Activated T-cell treated with anti-CD3 and anti-CD28 coated beads for 1 hour (primary cell): ENCODE measurements at places on chromosomes 3 and 15.

DNA sequence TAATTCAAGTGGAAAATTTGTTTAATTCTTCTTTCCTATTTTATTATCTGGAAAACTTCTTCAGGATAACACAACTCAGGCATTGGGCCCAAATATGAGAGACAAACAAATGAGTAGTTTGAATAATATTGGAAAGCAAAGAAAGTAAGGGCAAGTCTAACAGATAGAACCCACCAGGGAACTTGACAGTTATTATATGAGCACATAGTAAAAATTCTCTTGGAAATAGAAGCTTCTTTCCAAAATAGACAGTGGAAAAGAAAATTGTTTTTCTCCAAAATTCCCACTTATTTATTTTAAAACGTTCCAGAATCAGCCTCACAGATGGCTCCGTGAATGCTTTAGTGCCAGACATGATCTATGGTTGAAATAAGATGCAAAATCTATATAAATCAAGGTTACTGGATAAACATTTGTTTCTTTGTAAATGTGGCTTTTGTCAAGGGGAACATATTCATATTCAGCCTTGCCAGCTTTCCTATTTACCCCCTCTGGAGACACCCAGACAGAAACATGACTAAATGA lies 23.9 kb downstream of the LDHAL6B start:
- DNase-seq = no peak

- DNase-seq = no peak
Measured at GRCh38 chr3:193885832-193886231, 250.1 kb upstream of the HES1 start.

DNA sequence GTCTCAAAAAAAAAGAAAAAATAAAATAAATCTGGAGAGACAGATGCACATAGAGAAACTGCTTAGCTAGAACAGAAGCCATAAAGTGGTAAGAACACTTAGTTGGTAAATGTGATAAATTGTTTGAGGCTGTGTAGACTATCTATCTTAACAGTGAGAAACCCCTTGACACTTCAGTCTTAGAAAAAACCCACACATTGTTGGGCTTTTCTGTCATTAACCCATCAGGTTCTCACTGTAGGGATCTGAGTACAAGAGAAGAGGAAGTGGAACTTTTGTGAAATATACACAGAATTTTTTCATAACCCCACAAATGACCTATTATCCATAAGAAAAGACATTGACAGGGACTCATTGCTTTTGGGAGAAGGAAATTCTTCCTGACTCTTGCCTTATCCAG lies 24.4 kb downstream of the TP63 start:
- no peak for DNase-seq

DNA sequence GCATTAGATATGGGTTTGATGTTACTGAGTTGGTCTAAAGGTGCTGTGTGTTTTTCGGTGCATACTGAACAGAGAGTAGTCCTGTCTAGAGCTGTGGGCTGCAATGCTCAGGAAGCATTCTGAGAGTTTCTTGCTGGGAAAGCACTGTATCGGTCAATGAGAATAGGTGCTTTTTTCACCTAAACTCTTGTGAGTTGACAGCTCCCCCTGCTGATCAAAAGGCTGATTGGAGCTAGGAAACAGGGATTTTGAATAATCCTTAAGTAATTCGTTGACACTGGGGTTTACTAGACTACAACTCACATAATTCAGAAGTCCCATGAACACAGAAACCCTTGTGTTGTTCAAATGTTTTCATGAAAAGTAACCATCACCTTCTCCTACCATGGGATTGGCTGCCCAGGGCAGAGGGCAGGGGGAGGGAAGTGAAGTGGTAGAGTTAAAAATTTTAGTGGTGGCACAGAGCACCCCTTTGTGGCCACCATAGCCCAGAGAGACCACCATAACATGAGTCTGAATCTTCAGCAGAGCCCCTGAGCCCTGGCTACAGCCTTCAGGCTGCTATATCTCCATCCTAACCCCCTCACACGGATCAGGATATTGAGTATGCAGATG lies 13.0 kb upstream of the MANF start:
- no peak for DNase-seq

DNA sequence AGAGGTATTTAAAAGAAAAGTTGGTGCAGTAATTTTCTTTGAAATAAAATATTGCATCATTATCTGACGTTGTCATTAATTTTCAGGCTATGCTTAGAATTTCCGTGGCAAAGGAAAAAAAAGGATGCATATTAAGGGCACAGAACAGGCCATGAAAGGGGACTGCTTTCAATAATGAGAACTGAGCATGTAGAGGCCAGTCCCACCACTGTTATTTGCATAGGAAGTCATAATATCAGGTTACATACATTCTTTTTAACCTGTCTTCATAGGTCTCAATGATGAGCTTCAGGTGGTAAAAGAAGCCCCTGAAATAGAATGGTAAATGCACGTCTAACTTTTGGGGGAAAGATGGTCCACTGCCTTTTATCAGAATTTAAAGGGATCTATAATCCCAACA lies 272.1 kb upstream of the ALCAM start:
- no peak for DNase-seq

GRCh38 chr3:95399585-95399984 lies 1336.7 kb downstream of the NSUN3 start:
- DNase-seq = no peak

- no peak for DNase-seq
Measured at GRCh38 chr3:8840556-8840955, 71.1 kb upstream of the OXTR start.

- no peak for DNase-seq
Measured at GRCh38 chr15:92020804-92021203, 167.3 kb downstream of the SLCO3A1 start.

DNA sequence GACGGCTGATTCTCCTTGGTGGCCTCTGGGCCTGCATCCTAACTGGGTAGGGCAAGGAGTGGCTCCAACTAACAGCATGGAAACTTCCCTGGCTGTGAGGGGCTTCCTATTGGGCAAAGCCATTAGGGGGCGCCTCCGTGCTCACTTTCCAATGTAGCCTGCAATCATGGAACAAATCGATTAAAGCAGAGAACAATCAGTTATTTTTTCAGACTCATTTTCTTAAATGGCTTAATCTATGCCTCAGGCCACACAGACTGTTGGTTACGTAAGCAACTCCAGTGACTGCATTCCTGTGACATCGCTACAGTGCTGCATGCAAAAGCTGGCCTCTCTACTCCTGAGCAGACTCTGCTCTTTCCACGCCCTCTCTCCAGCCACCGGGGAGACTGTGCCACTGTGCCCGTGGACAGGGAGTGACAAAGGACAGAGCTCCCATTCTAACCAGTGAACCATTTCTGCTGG lies 278.9 kb downstream of the KLF13 start:
- DNase-seq = no peak

GRCh38 chr3:2523281-2523836 lies 424.7 kb downstream of the CNTN4 start:
- DNase-seq = no peak

DNA sequence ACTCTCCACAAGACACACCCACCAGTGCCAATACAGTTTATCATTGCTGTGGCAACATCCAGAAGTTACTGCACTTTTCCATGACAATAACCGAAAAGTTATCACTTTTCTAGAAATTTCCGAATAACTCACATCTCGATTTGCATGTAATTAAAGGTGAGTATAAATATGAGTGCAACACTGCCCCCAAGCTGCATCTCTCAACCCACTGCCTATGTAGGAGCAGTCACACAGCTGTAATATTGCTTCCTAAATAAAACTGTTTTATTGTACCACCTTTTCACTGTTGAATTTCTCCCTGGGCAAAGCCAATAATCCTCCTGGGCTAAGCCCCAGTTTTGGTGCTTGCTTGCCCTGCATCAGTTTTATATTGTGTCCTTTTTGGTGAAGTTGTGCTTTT lies 601.0 kb upstream of the EPHA6 start:
- DNase-seq = no peak

- no peak for DNase-seq
Measured at GRCh38 chr3:131361464-131362421, 19.8 kb upstream of the NUDT16 start.

DNA sequence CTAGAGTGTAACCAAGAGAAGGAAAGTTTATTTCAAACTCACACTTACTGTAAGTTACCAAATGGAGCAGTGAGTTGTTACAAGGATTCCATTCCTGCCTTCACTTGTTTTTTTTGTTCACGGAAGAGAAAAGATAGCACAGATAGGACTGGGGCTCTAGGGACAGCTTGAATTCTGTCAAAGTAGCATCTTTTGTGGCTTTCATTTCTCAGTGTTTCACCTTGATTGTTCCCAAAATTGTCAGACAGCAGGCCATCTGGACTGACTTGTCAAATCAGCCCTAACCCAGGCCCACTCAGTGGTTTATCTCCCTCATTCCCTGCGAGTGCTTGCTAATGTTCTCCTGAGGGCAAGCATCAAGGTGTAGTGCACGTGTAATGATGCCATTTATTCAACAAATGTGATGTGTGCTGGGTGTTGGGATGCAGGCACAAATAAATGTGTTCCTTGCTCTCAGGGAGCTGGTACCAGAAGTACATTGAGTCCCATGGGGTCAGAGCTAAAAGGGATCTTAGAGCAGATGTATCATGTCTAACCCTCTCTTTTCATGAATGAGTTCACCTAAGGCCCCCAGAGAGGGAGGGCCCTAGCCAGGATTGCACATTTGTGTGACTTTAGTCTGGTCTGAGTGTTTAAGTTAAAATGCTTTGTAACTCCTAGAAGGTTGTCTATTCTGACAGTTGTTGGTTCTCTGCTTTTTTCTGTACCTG lies 49.1 kb downstream of the PDHB start:
- no peak for DNase-seq

GRCh38 chr3:84074767-84075166 lies 884.0 kb upstream of the CADM2 start:
- no peak for DNase-seq

- no peak for DNase-seq
Measured at GRCh38 chr3:120652281-120652680, 29.8 kb downstream of the HGD start.

- DNase-seq = no peak
Measured at GRCh38 chr3:196406811-196407470, 25.3 kb downstream of the UBXN7 start.

DNA sequence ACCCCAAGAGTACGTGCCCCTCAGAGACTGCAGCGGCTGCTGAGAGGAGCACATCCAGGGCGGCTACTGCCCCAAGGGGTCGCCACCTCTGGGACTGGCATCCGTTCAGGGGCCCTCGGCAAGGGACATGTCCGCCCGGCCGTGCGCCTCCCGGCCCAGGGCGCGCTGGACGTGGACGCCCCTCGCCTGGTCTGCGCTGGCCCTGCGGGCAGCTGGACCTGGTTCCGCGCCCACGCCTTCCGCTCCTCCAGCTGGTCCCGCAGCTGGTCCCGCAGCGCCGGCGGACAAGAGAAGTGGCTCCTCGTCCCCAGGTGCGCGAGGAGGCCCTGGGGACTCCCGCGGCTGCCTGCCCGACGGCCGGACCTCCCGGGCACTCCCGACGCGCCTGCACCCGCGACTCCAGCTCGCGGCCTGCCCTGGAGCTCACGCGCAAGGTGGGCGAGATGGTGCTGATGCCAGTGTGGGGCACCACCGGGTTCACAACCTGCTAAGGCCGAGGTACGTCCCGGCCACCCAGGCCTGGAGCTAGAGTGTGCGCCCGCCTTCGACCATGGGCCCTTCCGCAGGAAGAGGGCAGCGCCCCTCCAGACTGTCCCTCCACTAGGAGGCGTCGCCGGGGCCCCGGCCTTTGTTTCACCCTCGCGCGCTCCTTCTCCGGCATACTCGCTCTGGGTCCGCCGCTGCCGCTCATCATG lies 14.4 kb upstream of the GP9 start:
- no peak for DNase-seq

- no peak for DNase-seq
Measured at GRCh38 chr3:122800031-122800430, 5.2 kb downstream of the SLC49A4 start.

- no peak for DNase-seq
Measured at GRCh38 chr3:13016721-13017255, 56.4 kb downstream of the IQSEC1 start.

GRCh38 chr3:46831841-46832240 lies 31.4 kb downstream of the MYL3 start:
- DNase-seq = no peak

GRCh38 chr15:72856549-72857040 lies 73.0 kb upstream of the ADPGK start:
- no peak for DNase-seq

- DNase-seq = no peak
Measured at GRCh38 chr15:67067930-67068551, 2.6 kb downstream of the SMAD3 start.

GRCh38 chr3:186788482-186789370 lies 5.3 kb downstream of the EIF4A2 start:
- no peak for DNase-seq

DNA sequence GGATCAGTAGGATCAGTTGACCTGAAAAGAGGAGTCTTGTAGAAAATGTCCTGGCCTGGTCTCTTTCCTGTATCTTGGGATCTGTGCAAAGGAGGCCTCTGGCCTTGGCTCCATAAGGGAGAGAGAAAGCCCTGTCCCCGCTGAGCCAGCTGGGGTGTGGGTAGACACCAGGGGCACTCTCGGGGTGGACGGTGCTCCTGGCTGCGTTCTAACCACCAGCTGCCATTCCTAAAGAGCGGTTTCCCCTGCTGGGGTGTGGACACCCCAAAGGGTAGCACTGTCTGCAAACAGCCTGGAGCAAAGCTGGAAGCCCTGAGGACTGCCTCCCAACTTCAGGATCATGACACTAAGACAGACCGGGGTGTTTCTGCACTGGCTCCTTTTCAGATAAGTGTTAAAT lies 23.5 kb downstream of the SYNM start:
- DNase-seq = no peak

DNA sequence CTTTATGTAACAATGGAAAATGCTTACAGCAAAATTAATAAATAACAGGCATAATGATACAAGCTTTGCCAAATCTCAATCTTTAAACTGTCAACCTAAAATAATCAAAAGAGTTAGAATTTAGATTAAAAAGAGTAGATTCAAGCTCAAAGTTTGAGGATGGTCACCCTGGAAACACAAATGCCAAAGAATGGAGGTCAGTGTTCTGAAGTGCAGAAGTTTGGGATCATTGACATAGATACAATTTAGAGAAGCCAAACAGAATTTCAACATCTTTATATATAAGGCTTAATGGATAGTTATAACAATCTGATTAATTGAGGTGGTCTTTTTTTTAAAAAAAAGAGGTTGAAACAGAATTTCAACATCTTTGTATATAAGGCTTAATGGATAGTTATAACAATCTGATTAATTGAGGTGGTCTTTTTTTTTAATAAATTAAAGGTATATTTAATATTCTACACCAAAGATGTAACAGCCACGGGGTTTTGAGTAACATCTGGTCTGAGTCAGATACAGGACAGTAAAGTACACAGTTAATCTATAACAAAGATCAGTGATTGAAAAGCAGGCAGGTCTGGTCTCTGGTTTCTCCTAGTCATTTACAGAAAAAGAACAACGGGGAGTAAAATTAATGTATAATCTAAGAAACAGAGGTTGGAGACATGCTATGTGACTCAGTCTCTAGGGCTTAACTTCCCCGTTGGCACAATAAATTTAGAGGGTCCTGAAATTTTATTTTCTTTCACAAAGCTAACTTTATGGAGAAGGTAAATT lies 490.7 kb downstream of the GBE1 start:
- DNase-seq = no peak

DNA sequence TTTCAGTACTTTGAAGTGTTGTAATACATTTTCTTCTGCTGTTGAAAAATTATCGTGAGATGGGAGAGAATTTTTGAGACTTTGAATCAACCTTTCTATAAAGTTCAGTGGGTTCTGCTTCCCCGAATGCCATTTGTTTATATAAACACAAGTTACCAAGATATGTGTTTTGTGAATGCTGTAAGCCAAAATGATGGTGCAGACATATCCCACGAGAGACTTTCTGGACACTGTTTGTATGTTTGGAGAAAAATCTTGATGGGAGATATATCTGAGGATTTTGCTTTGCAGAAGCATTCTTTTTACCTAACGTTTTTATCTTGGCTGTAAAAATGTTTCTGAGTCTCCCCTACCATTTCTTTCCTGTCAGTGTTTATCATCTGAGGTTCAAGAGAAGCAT lies 526.6 kb upstream of the ZNF717 start:
- DNase-seq = no peak
